Activated effector memory CD4-positive, alpha-beta T cell treated with Interleukin-2 at 50 U/mL for 16 hours (primary cell): ENCODE measurements at places on chromosomes 3 and 15.
A peak's percentile ranks its signal among the peaks of the same experiment; 100 is the strongest.

DNA sequence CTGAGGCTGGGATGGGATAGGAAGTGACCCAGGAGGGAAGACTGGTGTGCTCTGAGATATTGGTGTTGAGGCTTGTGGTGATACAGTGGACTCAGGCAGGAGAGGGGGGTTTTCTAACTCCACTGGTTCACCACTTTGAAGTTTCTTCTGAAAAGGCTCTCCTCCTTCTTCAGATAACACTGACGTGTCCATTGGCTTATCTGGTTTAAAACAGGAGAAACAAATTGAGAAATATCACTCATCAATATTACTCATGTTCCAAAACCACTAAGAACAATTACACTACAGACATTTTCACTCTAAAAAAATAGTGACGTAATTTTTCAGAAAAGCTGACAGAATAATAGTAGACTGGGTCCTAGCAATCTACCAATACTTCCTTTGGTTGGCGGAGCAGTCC lies 23.1 kb downstream of the TP53BP1 start:
- DNase-seq = no peak

GRCh38 chr3:141250342-141250741 lies 18.7 kb downstream of the PXYLP1 start:
- DNase-seq = no peak

DNA sequence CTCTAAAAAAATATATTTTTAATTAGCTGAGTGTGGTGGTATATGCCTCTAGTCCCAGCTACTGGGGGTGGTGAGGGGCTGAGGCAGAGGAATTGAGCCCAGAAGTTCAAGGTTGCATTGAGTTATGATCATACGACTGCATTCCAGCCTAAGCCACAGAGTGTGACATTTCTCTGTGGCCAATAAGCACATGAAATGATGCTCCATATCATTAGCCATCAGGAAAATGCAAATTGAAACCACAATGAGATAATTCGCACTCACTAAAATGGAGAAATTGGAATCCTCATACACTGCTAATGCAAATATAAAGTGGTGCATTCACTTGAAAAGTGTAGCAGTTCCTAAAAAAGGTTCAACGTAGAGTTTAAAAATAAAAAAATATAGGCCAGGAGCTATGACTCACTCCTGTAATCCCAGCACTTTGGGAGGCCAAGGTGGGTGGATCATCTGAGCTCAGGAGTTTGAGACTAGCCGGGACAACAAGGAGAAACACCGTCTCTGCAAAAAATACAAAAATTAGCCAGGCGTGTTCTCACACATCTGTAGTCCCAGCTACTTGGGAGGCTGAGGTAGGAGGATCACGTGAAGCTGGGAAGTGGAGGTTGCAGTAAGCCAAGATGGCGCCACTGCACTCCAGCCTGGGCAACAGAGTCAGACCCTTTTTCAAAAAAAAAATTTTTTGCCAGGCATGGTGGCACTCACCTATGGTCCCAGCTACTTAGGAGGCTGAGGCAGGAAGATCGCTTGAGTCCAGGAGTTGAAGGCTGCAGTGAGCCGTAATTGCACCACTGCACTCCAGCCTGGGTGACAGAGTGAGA lies 35.2 kb downstream of the IFT122 start:
- DNase-seq = no peak

DNA sequence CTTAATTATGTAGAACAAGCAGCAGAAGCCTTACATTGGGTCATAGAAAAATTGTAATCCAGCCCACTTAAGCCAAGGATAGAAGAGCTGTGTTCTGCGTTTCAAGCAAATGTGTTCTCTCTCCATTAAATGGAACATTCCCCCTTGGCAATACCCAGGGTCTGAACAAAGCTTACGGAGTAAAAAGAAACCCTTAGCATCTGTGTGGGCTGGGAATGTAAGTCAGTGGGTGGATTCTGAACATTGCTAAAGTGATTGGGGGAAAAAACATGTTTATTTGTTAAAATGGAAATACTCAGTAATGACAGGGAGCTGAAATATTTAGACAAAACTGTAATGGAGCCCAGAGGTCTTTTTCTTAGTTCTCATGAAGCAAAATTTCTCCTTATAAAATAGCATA lies 147.4 kb downstream of the DUT start:
- DNase-seq = no peak

- no peak for DNase-seq
These were observed 228.4 kb upstream of the COL8A1 start for GRCh38 chr3:99409961-99410360.

DNA sequence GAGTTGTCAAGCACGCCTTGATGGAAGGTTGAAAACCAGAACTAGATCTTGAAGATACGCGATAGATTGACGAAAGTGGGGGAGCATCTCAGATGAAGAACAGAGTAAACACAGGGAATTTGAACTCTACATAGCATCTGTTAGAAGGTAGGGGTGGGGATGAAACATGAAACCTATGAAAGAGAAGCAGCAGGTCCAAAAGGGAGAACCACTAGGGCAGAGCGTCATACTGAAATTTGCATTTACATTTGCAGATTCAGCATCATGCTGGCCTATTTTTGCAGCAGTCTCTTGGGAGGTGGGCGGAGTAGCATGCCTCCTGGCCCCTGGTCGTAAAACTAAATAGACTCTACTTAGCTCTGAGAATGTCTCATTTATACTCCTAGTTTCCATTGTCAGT lies 46.1 kb upstream of the RASGRP1 start:
- peak; percentile 3 for DNase-seq

DNA sequence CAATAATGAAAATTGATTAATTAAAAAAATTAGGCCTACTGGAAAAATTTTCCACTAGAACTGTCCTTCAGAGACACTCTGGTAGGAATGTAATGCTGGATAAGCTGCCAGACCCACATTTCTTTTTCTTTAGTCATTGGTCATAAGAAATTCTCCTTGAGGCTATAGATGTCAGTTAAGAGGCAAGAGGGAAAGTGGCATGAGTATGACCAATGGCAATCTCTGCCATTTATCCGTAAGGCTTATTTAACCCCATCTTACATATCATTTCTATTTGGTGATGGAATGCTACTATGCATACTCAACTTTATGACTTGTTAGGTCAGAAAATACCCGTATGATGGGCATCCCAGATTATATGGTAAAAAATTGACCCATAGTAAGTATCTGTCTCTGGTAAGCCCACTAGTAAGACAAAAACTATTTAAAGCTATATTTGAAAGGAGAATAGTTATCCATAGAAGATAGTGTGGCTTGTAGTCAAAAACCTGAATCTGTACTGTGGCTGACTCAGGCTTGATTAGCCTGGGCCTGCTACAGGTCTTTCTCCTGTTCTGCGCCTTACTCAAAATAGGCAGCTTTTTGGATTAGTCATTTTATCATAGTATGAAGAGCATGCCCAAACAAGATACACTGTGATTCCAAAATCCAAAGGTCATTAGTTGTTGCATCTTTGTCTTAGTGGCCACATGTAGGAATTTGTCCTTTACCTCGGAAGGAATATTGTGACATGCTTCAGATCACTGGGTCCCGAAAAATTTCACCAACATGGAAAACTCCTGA lies 314.7 kb downstream of the PYDC2 start:
- no peak for DNase-seq

GRCh38 chr3:34634939-34635338 lies 836.5 kb downstream of the PDCD6IP start:
- no peak for DNase-seq

- DNase-seq = no peak
These were observed 78.2 kb downstream of the CLASP2 start for GRCh38 chr3:33639889-33640288.

- no peak for DNase-seq
These were observed 93.7 kb upstream of the BOC start for GRCh38 chr3:113117511-113118234.

DNA sequence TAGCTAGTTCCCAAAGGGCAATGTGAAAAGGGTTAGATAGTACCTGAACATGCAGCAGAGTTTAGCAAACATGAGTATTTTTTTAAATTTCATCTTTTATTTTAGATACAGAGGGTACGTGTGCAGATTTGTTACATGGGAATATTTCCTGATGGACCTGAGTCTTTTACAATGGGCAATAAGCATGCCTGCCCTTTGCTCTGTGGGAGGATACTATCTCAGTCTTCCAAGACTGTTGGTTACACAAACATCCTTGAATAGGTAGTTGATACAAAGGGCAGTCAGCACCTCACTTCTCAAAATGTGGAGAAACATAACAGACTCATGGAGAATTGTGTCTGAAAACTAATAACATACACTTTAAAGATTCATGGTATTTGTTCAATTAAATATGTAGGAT lies 103.3 kb downstream of the GOLIM4 start:
- DNase-seq = no peak

DNA sequence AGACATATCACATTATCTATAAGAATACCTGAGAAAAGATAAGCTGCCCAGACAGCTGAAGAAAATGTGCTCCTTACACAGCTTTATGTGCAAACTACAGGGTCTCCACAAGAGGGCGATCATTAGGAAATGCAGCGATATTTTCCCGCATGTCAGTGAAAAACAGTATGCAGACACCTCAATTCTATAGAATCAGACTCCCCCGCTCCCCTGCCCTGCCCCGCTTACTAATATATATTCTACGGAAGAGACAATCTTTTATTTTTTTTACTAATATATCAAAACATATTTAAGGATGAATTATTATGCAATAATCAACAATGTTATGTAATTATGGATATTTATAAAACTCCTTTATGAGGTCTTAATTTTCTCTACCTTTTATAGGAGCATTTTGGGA lies 681.3 kb downstream of the ROBO1 start:
- DNase-seq = no peak

- DNase-seq = no peak
These were observed 3.7 kb downstream of the SLC38A3 start for GRCh38 chr3:50208677-50209344.

GRCh38 chr3:124631727-124632126 lies 98.5 kb upstream of the UMPS start:
- DNase-seq = no peak

DNA sequence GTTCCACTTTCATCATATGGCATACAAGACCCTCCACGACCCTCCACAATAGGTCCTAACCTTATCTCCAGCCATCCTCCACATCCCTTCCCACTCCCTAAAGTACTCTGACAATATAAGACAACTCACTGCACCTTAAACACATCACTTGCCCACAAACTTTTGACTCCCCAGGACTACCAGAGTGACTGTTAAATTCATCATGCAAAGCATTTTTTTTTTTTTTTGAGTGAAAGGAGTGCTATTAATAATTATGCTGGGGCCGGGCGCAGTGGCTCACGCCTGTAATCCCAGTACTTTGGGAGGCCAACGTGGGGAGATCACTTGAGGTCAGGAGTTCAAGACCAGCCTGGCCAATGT lies 55.8 kb downstream of the OSBPL10 start:
- DNase-seq = no peak

DNA sequence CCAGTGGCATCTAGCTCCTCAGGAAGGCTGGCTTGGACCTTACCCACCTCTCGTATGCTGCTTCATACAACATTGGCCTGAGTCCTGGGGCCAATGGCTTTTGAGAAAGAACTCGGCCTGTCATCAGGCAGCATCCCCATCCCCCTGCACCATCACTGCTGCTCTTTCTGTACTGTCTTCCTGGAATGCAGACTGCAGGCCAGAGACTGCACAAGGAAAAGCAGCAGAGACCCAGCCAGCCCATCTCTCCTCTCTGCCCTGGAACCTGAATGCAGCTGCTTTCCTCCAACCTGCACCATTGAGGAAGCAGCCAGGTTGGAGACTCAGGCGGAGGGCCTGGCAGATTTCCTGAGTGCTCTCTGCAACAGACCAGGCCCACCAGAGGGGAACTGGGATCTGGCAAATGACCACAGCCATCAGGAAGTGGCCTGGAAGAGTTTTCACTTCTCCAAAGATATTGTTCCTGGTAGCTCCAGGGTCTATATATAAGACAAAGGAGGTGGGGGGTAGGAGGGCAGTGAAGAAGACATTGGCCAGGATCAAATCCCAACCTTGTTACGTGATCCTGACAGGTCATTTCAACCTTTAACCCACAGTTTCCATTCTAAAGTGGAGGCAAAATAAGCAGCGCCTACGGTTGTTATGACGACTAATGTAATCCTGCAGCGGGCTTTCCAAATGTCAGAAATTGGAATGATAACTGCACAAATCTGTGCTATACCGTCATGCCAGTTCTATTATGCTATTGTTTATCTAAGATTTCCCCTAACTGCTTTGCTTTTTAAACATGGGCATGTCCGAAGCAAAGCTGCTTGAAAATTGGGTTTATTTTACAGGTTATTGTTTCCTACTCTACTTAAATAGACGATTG lies 24.4 kb upstream of the RAB7A start:
- no peak for DNase-seq

GRCh38 chr3:43286841-43287499 lies 630 bp downstream of the SNRK start:
- DNase-seq = peak; percentile 19

GRCh38 chr15:42338500-42338899 lies 20.8 kb upstream of the CAPN3 start:
- DNase-seq = no peak

GRCh38 chr15:71777216-71777943 lies 33.0 kb upstream of the NR2E3 start:
- DNase-seq = no peak

GRCh38 chr3:148280623-148281242 lies 417.0 kb upstream of the AGTR1 start:
- no peak for DNase-seq

DNA sequence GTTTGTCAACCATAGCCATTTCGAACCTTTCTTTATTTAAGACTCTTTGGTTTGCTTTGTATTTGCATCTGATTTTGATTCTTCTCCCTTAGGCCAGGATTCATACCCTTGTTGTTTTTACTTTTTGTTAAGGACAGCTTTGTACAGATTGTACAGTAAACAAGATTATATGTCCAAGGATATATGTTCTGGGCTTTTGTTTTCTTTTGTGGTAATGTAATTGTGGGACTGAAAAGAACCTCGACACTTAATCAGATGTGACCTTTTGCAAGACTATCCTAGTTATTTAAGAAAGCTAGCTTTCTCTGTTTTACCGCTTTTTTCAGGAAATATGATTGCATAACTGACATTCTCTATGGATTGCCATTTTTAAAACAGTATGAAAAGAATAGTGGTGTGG lies 67.0 kb upstream of the SAMMSON start:
- DNase-seq = no peak

DNA sequence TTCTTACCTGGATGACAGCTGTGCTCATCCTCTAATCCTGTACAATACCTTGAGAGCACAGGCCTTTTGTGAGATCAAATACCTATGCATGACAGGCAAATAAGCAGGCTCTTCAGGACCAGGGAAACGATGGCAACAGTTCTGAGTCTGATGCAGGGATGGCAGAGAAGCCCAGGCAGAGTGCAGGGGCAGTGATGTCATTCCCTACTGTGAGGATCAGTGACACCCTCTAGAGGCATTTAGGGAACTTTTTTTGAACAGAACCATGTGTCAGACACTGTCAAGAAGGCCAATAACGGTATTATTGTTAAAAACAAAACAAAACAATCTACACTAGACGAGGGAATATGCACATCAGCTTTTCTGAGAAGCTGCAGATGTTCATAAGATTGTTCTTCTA lies 314.8 kb upstream of the CTDSPL start:
- no peak for DNase-seq
